Cardiac muscle cell (in vitro differentiated cells and primary cell): ENCODE measurements at places on chromosomes 2 and 18.
A peak's percentile ranks its signal among the peaks of the same experiment; 100 is the strongest.

DNA sequence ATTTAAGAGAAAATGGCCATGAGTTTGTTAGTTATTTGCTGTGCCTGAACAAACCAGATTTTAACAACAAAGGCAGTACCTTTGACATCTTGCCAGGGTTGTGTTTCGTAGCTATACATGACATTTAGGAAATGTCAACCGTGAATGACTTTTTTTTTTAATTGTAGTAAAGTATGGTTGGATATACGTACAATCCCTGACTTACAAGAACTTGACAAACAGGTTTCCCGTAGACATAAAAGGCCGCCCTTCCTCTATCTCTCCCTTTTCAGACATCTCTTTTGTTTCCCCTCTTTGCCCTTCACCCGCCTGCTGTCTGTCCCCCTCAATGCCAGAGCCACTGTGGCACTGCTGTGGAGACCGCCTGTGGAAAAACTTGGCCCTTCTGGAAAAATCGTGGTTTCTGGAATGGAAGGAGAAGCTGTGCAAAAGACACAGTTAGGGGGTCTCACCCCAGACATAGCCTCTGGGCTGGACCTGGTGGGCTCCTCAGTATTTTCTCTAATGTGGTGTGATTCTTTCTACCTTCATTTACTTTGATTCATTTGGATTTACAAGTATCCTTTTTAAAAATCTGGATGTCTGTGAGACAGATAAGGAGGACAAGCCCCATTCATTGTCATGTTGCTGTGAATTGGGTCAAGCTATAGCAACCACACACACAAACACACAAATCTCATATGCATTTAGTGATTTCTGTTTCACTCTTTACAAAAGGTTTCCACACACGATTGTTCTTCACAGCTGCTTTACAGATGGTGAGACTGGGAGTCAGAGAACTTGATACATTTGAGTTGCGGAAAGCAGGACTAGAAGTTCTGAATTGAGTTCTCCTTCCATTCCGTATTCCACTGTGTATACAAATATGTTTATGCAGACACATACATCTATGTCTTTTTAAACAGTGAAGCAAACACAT, 48.6 kb downstream of the SPATS2L start:
- no peak overlapping the region for H3K4me3 ChIP-seq
- H3K27ac ChIP-seq: no peak overlapping the region
- H3K36me3 ChIP-seq: no peaks in the 10 kb centered on the region
- no peaks in the 10 kb centered on the region for H3K27me3 ChIP-seq

- H3K27me3 ChIP-seq: no peaks in the 10 kb centered on the region
- H3K4me1 ChIP-seq: peaks cover 3% of the 10 kb centered on the region
- no peak for DNase-seq
- H3K4me3 ChIP-seq: no peak overlapping the region
- no peak overlapping the region for H3K27ac ChIP-seq
- no peaks in the 10 kb centered on the region for H3K36me3 ChIP-seq
These were observed 1366.3 kb upstream of the LRRTM1 start for GRCh38 chr2:81670885-81671284.

GRCh38 chr2:36633470-36634092, 35.6 kb upstream of the FEZ2 start:
- no peak overlapping the region for H3K4me3 ChIP-seq
- H3K36me3 ChIP-seq: no peaks in the 10 kb centered on the region
- H3K27me3 ChIP-seq: no peaks in the 10 kb centered on the region
- no peaks in the 10 kb centered on the region for H3K4me1 ChIP-seq

- H3K4me3 ChIP-seq: no peak overlapping the region
- peaks cover 3% of the 10 kb centered on the region for H3K27me3 ChIP-seq
- H3K27ac ChIP-seq: no peak overlapping the region
- H3K36me3 ChIP-seq: no peaks in the 10 kb centered on the region
- H3K4me1 ChIP-seq: peaks cover 4% of the 10 kb centered on the region
These were observed 14.6 kb downstream of the TNS1 start for GRCh38 chr2:217988014-217988839.

DNA sequence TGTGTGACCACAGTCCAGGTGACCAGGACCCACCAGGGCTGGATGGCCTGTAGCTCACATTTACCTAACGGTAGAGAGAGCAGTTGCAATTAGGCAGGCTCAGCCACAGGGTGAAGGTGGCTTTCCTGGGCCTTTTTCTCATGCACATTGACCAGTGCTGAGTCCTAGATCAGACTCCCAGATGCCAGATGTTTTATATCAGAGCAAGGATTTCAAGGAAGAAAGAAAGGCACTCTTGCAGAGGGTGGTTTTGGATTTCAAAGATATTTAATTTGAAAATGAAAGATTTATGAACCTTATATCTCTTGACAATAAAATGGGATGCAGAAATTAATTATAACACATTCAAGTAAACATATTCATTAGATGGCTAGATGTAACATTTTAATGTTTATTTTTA, 694.2 kb upstream of the GYPC start:
- H3K4me3 ChIP-seq: no peak overlapping the region
- no peaks in the 10 kb centered on the region for H3K36me3 ChIP-seq
- no peaks in the 10 kb centered on the region for H3K27me3 ChIP-seq

GRCh38 chr18:79611040-79611681, 68.4 kb upstream of the CTDP1 start:
- H3K27ac ChIP-seq: no peak overlapping the region
- H3K36me3 ChIP-seq: no peaks in the 10 kb centered on the region
- peak; percentile 92 for DNase-seq
- no peak overlapping the region for H3K4me3 ChIP-seq
- no peaks in the 10 kb centered on the region for H3K27me3 ChIP-seq
- no peaks in the 10 kb centered on the region for H3K4me1 ChIP-seq

- no peak overlapping the region for H3K4me3 ChIP-seq
- H3K36me3 ChIP-seq: no peaks in the 10 kb centered on the region
- no peak overlapping the region for H3K27ac ChIP-seq
- H3K27me3 ChIP-seq: no peaks in the 10 kb centered on the region
- DNase-seq: peak; percentile 3
These were observed 101.5 kb downstream of the VWA3B start for GRCh38 chr2:98188351-98189046.

DNA sequence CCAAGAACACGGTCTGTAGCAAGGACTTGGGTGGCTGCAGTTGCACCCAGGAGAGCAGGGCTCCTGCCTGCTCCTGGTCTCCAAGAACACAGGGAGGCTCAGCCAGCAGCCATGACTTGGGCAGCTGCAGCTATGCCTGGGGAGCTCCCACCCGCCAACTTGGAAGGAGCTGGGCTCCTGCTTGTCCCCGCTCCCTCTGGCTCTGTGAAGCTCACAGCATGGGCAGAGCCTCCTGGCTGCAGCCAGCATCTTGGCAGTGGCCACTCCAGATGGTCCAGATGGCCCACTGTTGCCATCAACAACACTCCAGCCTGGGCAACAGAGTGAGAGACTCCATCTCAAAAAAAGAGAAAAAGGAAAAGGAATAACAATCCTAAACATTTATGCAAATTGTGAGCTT, 5.2 kb downstream of the ZSCAN30 start:
- H3K27ac ChIP-seq: no peak overlapping the region
- no peaks in the 10 kb centered on the region for H3K27me3 ChIP-seq
- H3K36me3 ChIP-seq: no peaks in the 10 kb centered on the region
- DNase-seq: no peak
- no peaks in the 10 kb centered on the region for H3K4me1 ChIP-seq
- H3K4me3 ChIP-seq: no peak overlapping the region

DNA sequence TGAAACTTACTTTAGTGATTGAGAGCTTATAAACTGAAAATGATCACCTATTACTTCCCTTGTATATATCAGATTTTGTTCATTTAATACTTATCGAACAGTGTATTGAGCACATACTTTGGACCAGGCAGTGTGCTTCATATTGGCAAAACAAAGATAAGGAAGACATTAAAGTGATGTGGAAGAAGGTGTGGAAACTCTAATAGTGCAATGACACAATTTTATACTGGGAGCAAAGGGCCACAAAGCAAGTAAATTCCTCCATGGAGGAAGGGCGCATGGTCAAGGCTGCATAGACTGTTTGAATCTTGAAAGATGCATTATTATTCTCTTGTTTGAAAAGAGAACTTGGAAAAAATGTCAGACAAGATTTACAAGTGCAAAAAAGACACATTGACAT, 936.5 kb upstream of the DDX18 start:
- DNase-seq: no peak
- no peaks in the 10 kb centered on the region for H3K4me1 ChIP-seq
- H3K27ac ChIP-seq: no peak overlapping the region
- H3K27me3 ChIP-seq: no peaks in the 10 kb centered on the region
- no peak overlapping the region for H3K4me3 ChIP-seq

- no peaks in the 10 kb centered on the region for H3K27me3 ChIP-seq
- no peaks in the 10 kb centered on the region for H3K36me3 ChIP-seq
- no peak for DNase-seq
These were observed 628.7 kb upstream of the PIK3C3 start for GRCh38 chr18:41326311-41326710.

- H3K27ac ChIP-seq: no peak overlapping the region
- H3K36me3 ChIP-seq: no peaks in the 10 kb centered on the region
- H3K4me1 ChIP-seq: no peaks in the 10 kb centered on the region
- no peak for DNase-seq
These were observed 19.6 kb upstream of the SEH1L start for GRCh38 chr18:12928206-12928605.

GRCh38 chr18:41165625-41166024, 789.4 kb upstream of the PIK3C3 start:
- no peak overlapping the region for H3K27ac ChIP-seq
- no peaks in the 10 kb centered on the region for H3K27me3 ChIP-seq
- no peak overlapping the region for H3K4me3 ChIP-seq

GRCh38 chr2:237322564-237322963, 91.4 kb downstream of the COL6A3 start:
- no peak overlapping the region for H3K4me3 ChIP-seq
- H3K27ac ChIP-seq: no peak overlapping the region
- DNase-seq: no peak
- H3K4me1 ChIP-seq: no peaks in the 10 kb centered on the region

DNA sequence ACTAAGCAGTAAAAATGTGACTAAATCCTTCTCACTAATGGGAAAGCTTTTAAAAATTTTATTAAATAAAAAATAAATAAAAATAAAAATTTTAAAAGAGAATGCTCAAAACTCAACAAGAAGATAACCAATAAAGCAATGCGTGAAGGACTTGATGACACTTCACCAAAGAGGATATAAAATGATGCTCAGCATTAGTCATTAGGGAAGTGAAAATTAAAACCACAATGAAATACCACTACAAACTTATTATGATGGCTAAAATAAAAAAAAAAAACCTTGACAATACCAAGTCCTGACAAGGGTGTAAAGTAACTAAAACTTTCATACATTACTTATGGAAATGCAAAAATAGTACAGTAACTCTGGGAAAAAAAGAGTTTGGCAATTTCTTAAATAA, 3.3 kb upstream of the WDR75 start:
- no peak overlapping the region for H3K4me3 ChIP-seq
- H3K4me1 ChIP-seq: no peaks in the 10 kb centered on the region
- no peak for DNase-seq

GRCh38 chr18:58580078-58580477, 48.8 kb downstream of the ALPK2 start:
- H3K4me1 ChIP-seq: peaks cover 70% of the 10 kb centered on the region
- H3K27ac ChIP-seq: peak overlapping the region; percentile 96
- H3K27me3 ChIP-seq: no peaks in the 10 kb centered on the region
- H3K4me3 ChIP-seq: no peak overlapping the region
- peaks cover 24% of the 10 kb centered on the region for H3K36me3 ChIP-seq
- no peak for DNase-seq

DNA sequence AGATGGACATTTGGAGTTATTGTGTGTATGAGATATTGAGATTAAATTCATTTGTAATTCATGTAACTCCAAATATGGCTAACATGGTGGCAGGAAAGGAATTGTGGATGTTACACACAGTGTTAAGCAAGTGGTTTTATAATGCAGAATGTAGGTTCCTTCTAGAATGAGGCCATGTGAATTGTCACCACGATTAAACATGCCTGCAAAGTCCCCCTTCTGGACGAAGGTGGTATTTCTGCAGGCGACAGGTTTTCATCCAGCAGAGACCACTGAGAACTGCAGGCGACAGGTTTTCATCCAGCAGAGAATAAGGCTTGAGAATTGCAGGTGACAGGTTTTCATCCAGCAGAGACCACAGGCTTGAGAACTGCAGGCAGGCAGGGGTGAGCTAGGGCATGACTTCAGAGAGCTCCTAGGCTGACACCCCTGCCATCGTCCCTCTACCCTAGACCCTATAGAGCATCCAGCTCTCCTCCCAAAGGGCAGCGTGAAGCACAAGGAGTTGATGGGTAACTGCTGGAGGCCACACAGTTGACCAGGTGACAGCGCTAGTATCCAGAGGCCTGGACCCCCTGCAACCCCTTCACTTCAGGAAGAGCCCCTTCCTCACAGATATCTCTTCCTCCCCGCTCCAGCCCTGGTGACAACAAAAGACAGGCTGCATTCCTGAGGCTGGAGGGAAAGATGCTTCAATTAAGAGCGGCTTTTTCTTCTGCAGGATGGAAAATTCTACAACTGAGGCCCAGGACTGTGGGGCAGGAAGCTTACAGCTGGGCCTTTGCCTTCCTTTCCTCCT, 175.8 kb downstream of the LOXHD1 start:
- peaks cover 12% of the 10 kb centered on the region for H3K4me1 ChIP-seq
- H3K4me3 ChIP-seq: no peak overlapping the region
- H3K36me3 ChIP-seq: no peaks in the 10 kb centered on the region
- H3K27ac ChIP-seq: no peak overlapping the region
- peak; percentile 66 for DNase-seq

DNA sequence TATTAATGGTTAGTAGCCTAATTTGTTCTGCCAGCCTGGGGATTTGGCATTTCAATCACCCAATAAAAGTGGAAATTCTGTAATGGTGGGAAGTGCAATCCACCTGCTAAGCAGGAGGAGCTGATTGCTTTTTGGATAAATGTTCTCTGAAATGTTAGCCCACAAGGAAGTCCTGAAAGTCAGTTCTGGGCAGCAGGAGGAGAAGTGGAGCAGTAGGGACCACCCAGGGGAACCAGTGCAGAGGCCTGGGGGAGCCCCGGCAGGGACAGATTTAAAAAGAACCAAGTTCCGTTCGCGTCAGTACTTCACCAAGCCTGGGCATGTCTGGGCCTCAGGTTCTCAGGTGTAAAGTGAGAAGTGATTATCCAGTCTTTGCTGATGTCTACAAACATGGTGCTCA, 248.5 kb upstream of the RAB6C start:
- H3K27ac ChIP-seq: no peak overlapping the region
- DNase-seq: no peak
- no peak overlapping the region for H3K4me3 ChIP-seq
- H3K4me1 ChIP-seq: no peaks in the 10 kb centered on the region

DNA sequence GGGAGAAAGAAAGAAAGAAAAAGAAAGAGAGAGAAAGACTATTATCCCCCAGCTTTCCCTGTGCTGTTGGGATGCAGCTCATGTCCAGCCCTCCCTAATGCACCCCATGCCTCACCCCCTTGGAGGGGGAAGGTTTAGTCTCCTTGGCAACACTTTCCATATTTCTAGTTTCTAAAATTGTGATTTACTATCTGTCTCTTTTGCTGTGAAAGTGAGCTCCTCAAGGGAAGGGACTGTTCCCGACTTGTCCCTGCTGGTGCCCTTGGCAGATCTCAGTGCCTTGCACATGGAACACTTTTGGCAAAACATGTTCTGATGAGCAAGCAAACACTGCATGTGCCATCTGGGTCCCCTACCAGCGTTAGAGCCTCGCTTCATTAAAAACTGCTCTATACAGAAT, 11.7 kb upstream of the NAPG start:
- H3K4me1 ChIP-seq: peaks cover 12% of the 10 kb centered on the region
- DNase-seq: no peak
- H3K27ac ChIP-seq: no peak overlapping the region
- no peaks in the 10 kb centered on the region for H3K27me3 ChIP-seq
- H3K4me3 ChIP-seq: no peak overlapping the region

GRCh38 chr2:96758987-96759386, 1.7 kb upstream of the CNNM4 start:
- no peaks in the 10 kb centered on the region for H3K36me3 ChIP-seq
- H3K27me3 ChIP-seq: no peaks in the 10 kb centered on the region
- H3K27ac ChIP-seq: no peak overlapping the region
